Midbrain (tissue), 1 donor: ENCODE measurements at places on chromosomes 16 and 17.

DNA sequence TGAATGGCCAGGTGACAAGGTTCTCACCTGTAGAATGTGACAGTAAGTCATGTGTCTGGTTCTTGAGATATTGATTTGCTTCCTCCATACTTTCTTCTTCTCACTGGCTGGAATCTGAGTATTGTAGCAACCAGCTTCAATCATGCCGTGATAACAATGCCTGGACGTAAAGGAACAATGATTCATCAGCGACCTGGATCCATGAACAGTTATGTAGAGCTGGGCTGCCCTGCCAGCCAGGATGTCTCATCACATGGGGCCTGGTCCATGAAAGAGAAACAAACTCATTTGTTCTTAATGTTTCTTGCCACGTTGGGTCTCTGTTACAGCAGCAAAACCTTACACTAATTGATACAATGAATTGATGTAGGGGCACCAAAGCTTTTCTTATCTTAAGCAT lies 627.2 kb downstream of the TOX3 start:
- no peak for DNase-seq

GRCh38 chr16:56866955-56867830 lies 2.2 kb downstream of the SLC12A3 start:
- DNase-seq: peak; percentile 61

- DNase-seq: peak; percentile 2
Measured at GRCh38 chr17:75601057-75601987, 13.7 kb downstream of the MYO15B start.

- no peak for DNase-seq
Measured at GRCh38 chr16:53792161-53792951, 88.4 kb downstream of the FTO start.

DNA sequence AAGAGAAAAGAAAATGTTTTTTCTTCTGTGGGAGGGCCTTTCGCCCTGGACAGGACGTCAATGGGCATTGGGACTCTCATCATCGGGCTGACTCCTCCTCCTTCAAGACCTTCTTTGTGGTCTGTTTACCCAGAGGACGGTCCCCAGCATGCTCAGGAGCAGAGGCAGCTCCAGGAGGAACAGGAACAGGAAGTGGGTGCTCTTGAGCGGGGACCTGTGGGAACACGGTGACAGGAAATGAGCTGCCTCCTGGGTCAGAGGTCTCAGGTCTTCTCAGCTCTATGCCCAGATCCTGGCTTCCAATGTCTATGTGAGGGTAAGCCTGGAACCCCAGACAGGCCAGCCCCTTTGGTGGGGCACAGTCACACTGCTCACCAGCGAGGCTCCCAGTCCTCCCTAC lies 12.2 kb downstream of the CD300LD start:
- DNase-seq: no peak

GRCh38 chr17:50095626-50096037 lies 481 bp downstream of the PDK2 start:
- no peak for DNase-seq

DNA sequence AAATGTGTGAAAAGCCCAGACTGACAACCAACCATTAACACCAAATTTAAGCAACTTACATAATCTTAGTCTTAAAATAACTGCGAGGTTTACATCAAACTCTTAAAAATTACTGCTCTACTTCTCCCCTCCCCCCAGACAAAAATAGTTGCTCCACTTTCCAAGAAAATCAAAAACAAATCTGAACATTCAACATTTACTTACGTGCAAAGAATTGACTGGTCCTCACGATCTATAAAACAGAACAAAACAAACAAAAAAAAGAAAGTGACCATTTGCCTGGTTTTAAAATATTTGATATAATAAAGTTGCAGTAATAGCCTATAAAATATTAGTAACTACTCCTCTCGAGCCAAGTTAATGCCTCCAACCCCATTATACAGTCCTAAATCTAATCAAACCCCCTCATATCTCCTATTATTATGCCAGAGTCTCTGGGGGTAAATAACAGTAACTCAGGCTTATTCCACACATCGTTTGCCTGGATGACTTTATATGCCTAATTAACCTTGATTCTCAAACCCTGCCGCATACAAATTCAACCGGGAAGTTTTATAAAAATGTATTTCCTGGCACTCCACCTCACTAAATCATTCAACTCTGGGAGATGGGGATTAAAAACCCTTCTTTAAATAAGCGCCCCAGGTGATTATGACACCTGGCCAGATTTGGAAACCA lies 41.5 kb downstream of the MYH10 start:
- no peak for DNase-seq

GRCh38 chr17:63549289-63549945 lies 860 bp upstream of the DCAF7 start:
- DNase-seq: peak; percentile 70

- DNase-seq: no peak
Measured at GRCh38 chr16:88877564-88878289, 11.3 kb upstream of the PABPN1L start.

DNA sequence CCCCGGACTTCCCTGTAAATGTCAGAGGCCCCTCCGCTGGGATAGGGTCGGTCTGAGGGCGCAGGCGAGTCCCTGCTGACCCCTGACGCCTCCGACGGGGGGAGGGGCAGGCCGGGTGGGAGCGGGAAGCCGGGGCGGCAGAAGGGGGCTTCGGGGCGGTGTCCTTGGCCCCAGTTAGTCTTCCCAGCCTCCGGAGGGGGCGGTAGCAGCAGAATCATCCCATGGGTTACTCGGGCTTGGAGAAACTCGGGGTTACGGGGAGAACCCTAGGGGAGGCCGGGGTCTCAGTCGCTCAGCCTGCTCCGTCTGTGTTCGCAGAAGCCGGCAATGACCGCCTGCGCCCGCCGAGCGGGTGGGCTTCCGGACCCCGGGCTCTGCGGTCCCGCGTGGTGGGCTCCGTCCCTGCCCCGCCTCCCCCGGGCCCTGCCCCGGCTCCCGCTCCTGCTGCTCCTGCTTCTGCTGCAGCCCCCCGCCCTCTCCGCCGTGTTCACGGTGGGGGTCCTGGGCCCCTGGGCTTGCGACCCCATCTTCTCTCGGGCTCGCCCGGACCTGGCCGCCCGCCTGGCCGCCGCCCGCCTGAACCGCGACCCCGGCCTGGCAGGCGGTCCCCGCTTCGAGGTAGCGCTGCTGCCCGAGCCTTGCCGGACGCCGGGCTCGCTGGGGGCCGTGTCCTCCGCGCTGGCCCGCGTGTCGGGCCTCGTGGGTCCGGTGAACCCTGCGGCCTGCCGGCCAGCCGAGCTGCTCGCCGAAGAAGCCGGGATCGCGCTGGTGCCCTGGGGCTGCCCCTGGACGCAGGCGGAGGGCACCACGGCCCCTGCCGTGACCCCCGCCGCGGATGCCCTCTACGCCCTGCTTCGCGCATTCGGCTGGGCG lies 542 bp downstream of the GUCY2D start:
- no peak for DNase-seq

- no peak for DNase-seq
Measured at GRCh38 chr17:1496869-1497268, 4.4 kb upstream of the MYO1C start.

DNA sequence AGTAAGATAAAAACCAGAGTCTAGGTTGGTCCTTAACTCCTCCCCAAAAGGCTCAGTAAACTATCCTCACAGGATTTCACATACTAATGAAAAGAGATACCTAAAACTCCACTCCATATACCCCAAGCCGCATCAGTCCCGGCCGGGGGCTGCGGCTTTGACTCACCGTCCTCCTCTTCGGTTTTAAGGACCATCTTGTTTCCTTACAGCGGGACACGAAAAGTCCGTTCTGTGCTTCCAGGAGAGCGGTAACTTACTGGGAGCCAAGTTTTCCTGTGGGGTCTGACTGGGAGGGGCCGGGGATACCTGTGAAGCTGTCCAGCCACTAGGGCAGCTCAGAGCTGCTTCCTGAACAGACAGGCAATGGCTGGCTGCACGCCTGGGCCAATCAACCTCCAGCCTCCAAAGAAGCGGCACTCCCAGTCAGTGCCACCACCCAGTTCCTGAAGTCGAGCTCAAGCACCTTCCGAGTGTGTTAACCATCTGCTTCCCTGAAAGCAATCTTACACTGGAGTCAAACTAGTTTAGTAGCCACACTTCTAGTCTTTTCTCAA lies 45.5 kb downstream of the CYTH1 start:
- peak; percentile 14 for DNase-seq

GRCh38 chr17:75864448-75864871 lies 9.3 kb upstream of the WBP2 start:
- no peak for DNase-seq

- no peak for DNase-seq
Measured at GRCh38 chr17:30969989-30970830, 629 bp upstream of the RNF135 start.

DNA sequence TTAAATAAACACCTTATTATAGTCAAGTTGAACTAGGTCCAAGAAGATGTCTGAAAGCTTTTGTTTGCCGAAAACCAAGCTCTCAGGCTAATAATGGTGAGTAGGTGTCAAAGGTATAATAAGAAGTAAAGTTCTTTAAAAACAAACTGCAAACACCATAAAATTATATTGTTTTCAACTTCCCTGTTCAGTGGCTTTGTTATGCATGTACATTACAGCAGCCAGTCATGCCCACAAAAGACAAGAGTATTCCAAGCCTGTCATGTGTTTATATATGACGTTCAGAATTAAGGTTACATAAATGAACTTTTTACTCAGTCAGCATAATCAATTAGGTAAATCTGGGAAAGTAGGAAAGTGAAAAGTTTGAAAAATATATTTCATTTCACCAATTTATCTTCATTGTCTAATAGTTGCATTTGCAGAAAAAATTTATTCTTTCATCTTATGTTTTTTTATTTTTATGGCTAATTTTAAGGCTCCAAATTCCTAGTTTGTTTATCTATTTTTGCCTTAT lies 928.7 kb upstream of the SOX9 start:
- no peak for DNase-seq

DNA sequence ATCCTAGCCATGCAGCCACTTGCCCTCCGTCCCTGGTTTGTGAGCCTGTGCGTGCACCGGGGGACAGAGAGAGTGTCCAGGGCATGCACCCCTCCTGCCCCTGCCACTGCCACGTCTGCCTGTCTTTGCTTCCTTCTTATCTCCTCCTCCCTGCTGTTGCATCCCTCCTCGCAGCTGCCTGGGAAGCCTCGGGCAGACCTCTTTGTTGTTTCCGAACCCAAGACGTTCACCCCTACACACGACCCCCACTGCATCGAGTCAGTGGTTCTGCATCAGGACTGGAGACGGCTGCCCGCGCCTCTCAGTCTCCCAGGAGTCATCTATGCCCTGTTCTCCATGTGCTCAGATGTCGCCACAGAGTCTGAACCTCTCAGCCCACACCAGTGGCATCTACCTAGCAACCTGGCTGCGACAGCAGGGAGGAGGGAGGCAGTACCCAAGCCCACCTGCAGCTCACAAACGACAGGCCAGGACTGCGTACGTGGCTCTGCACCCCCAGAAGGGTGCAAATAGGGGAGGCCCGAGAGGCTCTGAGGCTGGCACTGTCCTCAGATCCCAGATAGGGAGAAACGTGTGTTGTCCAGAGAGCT lies 5.2 kb downstream of the TIMP2 start:
- DNase-seq: no peak

- no peak for DNase-seq
Measured at GRCh38 chr16:59192551-59193199, 458.6 kb upstream of the GOT2 start.

GRCh38 chr16:55155815-55156214 lies 168.2 kb upstream of the IRX6 start:
- DNase-seq: no peak

- DNase-seq: no peak
Measured at GRCh38 chr17:71470062-71470461, 650.8 kb upstream of the SOX9 start.

DNA sequence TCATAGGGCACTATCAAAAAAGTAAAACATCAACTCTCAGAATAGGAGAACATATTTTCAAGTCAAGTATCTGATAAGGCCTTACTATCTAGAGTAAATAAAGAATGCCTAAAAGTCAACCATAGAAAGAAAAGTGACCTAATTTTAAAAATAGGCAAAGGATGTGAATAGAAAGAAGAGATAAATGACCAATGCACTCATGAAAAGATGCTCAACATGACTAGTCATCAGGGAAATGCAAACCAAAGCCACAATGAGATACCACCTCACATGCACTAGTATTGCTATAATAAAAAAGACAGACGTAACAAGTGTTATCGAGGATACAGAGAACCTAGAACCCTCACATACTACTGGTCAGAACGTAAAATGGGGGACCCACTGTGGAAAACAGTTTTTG lies 90.8 kb downstream of the DYNLRB2 start:
- DNase-seq: no peak

- peak; percentile 36 for DNase-seq
Measured at GRCh38 chr17:49576088-49576916, 631 bp downstream of the NXPH3 start.

GRCh38 chr17:57955183-57955931 lies at the start of gene CUEDC1:
Gene CUEDC1, minus strand, starts transcription at chr17:57955412. Its CDS starts 69,848 bp downstream, at chr17:57885564.
- peak; percentile 75 for DNase-seq

GRCh38 chr16:15513156-15513555 lies 78.8 kb downstream of the BMERB1 start:
- DNase-seq: no peak

GRCh38 chr16:20735490-20735889 lies 6.1 kb downstream of the THUMPD1 start:
- DNase-seq: no peak

DNA sequence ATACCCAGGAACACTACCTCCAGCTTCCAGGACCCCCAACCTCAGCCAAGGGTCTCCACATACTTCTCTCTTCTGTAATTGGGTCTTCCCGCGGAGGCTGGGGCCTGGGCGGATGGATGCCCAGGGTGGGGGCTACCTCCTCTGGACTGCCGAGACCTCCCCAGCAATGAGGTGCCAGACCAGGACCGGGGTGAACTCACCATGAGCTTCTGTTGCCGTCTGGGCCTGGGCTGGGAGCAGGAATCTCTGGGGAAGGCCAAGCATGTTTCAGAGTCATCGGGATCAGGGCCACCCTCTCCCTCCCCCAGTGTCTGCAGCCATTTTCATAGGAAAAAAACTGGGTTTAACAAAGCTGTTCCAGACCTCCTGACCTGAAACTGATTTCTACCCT lies 10.3 kb upstream of the BAHCC1 start:
- no peak for DNase-seq

GRCh38 chr17:71176331-71176730 lies 944.5 kb upstream of the SOX9 start:
- DNase-seq: no peak

- no peak for DNase-seq
Measured at GRCh38 chr16:79691007-79691406, 90.5 kb upstream of the MAF start.

DNA sequence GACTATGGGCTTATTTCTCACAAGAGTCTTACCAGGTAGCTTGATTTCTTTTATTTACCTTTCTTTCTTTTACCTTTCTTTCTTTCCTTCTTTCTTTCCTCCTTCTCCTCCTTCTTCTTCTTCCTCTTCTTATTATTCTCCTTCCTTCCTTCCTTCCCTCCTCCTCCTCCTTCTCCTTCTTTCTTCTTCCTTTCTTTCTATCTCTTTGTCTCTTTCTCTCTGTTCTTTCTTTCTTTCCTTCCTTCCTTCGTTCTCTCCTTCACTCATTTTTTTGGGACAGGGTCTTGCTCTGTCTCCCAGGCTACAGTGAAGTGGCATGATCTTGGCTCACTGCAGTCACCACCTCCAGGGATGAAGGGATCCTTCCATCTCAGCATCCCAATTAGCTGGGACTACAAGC lies 363.6 kb upstream of the MAF start:
- DNase-seq: no peak
